Urinary bladder (tissue), 4 donors: ENCODE measurements at places on chromosomes 3 and 15. TPM values are rescaled to one million over a fixed set of nuclear protein-coding genes. Genes with fewer than 3 reads are reported as not detected.

- no peak for DNase-seq
Observed at GRCh38 chr3:62237286-62237948, 135.9 kb downstream of the FEZF2 start.

DNA sequence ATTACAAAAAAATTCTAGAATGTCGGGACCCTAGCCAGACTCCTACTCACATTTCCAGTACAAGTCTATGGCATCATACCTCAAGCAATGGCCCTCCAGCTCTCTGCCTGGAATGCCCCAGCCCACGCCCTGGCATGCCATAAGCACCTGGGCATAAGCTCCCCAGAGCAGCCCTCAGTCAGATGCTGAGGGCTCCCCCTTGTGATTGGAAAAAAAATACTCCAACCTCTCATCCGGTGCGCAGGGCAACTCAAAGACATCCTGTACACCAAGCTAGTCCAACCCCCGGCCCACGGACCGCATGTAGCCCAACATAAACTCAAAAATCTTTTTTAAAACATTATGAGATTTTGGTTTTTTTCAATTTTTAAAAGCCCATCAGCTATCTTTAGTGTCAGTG is 115.4 kb downstream of the NEK10 start:
- no peak for DNase-seq

- no peak for DNase-seq
Observed at GRCh38 chr3:173938159-173938558, 540.6 kb downstream of the NLGN1 start.

DNA sequence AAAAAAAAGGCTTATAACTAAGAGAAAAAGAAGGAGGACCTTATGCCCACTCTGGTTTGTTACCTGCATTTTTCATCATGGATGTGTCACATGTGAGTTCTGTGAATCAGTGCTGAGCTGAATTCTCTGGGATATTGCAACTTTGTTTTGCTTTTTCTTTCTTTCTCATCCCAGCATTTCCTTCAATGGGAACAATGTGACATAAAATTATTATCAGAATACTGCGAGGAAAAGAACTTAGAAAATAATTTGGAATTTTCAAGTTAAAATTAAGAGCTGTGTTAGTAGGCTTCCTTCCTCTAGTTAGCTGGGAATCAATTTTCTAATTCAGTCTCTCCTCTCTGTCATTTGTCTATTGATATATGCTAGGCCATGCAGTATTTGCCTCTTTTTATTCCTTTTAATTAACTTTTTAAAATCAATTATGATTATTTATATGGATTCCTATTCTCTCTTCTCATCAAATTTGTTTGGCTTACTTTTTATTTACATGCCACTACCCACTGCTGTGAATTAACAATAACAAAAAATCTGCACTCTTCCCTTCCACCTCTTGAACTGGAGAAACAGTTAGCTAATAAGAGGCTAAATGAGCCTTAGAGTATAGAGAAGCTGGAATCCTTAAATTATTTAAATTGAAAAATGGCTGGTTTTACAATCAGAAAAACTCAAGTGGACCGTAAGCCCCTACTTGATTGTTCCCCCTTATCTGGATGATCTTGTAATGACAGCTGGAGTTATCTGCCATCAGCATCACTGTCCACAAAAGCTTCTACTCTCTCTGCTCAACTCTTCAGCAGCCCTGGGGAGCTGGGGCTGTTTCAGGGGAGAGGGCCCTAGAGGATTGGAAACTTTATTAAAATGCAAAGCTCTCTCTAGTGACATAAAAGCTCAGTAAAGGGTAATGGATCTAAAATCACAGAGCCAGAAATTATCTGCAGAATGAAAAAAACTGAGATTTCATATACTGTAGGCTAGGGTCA is 95.3 kb upstream of the SOX2 start:
- DNase-seq: no peak

BMF gene
- 10.8 TPM for total RNA-seq

CCDC54 gene
- total RNA-seq: not detected
